ENCODE measurements at places on chromosomes 5 and 9.

DNA sequence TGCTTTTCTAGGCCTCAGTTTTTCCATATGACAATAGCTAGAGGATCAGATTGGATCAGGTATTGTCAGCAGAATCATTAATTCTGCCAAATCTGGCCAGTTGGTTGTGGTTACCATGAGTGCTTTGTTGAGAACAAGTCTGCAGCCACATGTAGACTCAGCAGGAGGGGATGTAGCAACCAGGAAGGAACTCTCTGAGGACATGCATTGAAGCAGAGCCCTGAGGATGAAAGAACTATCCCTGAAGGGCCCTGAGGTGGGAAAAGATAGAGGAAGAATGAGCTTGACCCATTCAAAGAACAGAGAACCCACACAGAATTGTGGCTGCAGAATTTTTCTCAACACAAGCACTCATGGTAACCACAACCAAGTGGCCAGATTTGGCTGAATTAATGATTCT is 60.1 kb upstream of the AFAP1L1 start:
- no peak for DNase-seq

GRCh38 chr9:97593960-97594359 is 39.2 kb downstream of the TSTD2 start:
- DNase-seq, result no peak

DNA sequence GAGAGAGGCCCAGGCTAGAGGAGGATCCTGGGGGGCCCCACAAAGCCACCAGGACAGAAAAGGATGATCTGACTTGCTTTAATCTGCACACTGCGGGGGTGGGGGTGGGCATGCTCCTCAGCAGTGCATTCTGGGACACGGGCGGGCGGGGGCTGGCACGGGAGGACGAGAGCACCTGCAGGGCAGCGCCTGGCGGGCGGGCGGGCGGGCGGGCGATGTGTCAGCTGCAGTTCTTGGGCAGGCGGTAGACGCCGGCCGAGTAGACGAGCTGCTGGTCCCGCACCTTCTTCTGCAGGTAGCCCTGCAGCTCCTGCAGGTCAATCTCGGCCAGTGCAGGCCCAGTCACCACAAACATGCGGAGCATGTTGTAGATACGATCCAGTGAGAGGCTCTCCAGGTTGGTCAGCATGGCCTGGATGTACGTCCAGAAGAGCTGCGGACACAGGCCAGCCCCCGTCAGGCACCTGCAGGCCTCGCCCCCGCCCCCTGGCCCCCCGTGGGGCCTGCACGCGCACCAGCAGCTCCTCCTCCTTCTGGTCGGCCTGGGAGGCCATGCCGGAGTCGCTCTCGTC is 3.0 kb upstream of the TMEM210 start:
- no peak for DNase-seq

GRCh38 chr5:53069626-53070025 is 39.9 kb downstream of the MOCS2 start:
- DNase-seq, result no peak

GRCh38 chr5:148820461-148821395 is 5.7 kb upstream of the ADRB2 start:
- DNase-seq, result no peak

DNA sequence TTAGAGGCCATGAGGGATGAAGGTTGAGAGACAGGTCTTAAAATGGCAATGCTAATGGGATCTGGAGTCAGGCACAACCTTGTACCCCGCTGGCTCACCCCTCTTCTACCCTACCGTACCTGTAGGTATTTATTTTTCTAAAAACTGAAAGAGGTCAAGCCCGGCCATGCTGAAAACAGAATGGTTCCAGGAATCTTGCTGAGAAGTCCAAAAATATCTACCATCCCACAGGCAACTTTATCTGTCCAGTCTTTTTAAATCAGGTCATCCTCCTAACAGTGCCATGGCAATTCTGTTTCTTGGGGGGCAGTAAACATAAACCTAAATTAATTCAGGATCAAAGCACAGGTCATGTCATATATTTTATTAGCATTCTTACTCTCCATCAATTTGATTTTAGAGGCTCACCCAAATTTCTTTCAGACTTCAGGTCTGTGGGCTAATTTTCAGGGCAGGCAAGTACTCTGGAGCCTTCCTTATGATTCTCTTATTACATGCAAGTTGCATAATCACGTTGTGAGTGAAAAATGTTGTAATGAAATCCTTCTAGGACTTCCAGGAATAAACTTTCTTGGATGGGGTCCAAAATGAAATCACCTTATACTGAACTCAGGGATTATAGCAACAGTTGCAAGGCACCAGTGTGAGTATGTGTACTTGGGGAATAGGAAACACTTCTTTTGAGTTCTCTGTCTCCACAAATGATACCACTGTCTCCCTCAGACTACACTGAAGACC is 102.7 kb upstream of the NREP start:
- no peak for DNase-seq
